ENCODE measurements at places on chromosomes 12 and 14. TPM values are rescaled to one million over a fixed set of nuclear protein-coding genes. Genes with fewer than 3 reads are reported as not detected.

GRCh38 chr12:62785941-62786559 lies 148.9 kb downstream of the PPM1H start:
- peak; percentile 94 for DNase-seq

GRCh38 chr12:123992118-123992825 lies 19.3 kb downstream of the ZNF664 start:
- peak; percentile 32 for DNase-seq

- DNase-seq: no peak
Measured at GRCh38 chr12:130827432-130827831, 11.6 kb downstream of the STX2 start.

DNA sequence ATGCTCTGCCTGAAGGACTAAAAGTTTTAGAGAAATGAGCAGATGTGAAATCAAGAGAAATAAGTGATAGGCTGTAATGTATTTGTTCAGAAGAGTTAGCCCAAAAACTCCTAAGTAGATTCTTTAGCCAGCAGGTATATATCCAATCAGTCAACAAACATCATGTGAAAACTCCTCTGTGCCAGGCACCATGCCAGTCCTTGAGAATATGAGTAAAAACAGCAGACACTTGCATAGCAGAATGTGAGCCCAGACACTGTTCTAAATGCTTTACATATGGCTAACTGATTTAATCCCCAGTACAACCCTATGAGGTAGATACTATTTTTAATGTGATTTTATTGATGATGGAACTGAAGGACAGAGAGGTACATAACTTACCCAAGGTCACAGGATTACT lies 329.8 kb downstream of the PAWR start:
- DNase-seq: no peak

- peak; percentile 99 for DNase-seq
Measured at GRCh38 chr14:68547305-68548193, 245.3 kb downstream of the ZFP36L1 start.

DNA sequence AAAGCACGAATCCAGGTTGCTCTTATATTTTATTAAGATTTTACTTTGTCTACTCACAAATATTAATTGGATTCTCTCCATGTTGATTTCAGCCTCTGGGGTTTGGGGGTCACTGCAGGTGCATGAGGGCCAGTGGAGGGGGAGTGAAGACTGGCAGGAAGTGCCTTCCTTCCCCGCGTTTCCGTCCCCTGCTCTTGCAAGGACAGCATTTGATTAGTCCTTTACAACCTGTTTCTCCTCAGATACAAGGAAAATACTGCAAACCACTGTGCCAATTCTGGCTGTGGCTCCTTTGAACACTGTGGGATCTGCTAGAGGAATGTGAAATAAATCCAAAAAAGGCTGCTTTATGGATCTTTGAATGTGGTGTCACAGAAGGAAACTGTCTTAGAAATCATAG lies 291.8 kb downstream of the ETNK1 start:
- DNase-seq: no peak

- DNase-seq: no peak
Measured at GRCh38 chr12:52061470-52062166, 8.2 kb upstream of the ATG101 start.

DNA sequence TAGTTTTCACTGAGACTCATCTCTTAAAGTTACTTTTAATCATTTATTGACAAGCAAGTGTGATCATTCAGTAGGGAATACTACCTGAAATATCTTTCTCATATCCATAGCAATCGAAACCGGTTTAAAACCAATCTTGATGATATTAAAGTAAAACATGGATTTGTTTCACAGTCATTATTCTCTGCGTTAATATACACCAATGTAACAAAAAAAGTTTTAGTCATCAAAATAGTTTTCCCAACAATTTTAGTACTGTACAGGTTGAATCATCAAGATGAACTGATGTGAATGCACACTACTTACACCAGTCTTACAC lies 137.0 kb upstream of the KRAS start:
- DNase-seq: no peak

DNA sequence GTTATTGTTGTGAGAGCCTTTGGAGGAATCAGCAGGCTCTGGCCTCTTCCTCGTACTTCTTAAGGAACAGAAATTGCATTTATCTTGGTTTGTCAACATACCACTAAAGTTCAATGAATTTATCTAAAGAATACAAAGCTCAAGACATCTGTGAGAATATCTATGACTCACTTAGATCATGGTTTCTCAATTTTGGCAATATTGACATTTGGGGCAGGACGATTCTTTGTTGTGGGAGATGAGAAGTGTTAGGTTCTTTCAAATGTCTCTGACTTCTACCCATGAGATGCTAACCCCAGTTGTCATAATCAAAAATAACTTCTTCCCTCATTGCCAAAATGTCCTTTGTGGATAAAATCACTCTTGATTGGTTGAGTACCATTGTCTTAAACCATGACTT lies 1190.3 kb downstream of the GALC start:
- DNase-seq: no peak

GRCh38 chr14:54622192-54622958 lies 55.4 kb downstream of the SAMD4A start:
- DNase-seq: no peak

Gene SRRM4
- not detected for total RNA-seq

- no peak for DNase-seq
Measured at GRCh38 chr14:65026526-65026925, 39.8 kb downstream of the FNTB start.

DNA sequence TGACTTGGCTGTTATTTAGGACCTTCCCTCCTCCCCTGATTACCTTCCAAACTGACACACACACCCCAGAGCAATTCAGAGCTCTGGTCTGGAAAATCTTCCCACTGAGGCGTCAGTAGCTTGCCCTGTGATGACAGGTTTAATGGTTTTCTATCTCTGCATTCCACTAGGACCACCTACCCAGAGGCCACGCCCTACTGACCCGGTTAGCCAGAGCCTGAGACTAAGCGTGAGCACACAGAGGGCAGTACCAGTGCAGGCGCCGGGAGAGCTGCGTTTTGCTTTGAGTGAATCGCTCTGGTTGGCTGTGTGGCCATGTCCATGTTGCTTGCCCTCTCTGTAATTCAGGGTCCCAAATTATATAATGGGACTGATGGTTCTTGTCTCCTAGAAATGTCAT lies 36.2 kb upstream of the ATP2A2 start:
- no peak for DNase-seq

GRCh38 chr12:40668099-40668529 lies 24.1 kb upstream of the CNTN1 start:
- no peak for DNase-seq

Gene TAC3
- total RNA-seq: not detected

GRCh38 chr12:26473291-26473690 lies 277.9 kb downstream of the SSPN start:
- peak; percentile 37 for DNase-seq

DNA sequence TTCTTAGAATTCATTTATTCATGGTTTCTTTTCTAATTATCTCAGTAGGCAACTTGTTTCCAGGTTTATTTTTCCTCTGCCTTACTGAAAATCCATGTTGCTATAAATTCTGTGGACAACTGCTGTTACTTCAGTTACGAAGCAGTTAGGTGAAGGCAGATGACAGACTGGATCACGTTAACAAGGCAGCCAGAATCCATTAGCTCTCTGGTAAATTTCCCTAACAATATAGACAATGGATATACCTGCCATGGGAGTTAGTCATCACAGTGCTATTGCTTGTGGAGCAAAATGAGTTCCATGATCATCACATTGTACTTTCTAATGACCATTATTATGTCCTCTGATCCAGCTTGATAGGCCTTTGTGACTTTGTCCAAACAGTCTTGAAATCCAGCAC lies 291.5 kb downstream of the NELL2 start:
- DNase-seq: no peak

Gene SLC24A4
- total RNA-seq: not detected

- peak; percentile 49 for DNase-seq
Measured at GRCh38 chr14:57390806-57391516, 575 bp downstream of the NAA30 start.

- DNase-seq: no peak
Measured at GRCh38 chr12:132835076-132836025, 6.7 kb upstream of the GOLGA3 start.

- DNase-seq: no peak
Measured at GRCh38 chr14:38947343-38947742, 155.7 kb downstream of the SEC23A start.

GRCh38 chr12:56632701-56633467 lies 2.8 kb upstream of the BAZ2A start:
- no peak for DNase-seq

- DNase-seq: no peak
Measured at GRCh38 chr12:17949558-17950141, 140.3 kb downstream of the RERGL start.

- no peak for DNase-seq
Measured at GRCh38 chr12:65828711-65829339, 4.5 kb downstream of the HMGA2 start.

Gene CFAP73
- total RNA-seq: not detected

Gene INSM2
- total RNA-seq: not detected

- DNase-seq: no peak
Measured at GRCh38 chr14:37090026-37090425, 82.4 kb downstream of the SLC25A21 start.
